ENCODE measurements at places on chromosomes 2 and 18. TPM values are rescaled to one million over a fixed set of nuclear protein-coding genes. Genes with fewer than 3 reads are reported as not detected.

DNA sequence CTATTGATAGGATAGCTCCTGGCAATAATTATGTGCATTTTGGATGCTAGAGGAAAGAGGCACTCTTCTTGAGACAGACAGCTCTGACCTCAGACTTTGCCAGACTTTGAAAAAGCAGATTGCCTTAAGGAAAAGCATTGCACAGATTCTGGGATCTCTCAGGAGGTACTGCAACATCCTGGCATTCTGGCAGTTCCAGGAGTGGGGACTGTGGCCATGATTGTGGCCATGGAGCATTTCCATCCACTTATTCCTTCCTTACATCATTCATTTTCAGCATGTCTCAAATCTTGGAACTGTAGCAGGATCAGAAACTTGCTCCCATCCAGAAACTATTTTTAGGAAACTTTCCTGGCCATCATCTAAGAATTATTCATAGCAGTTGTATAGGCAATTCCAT lies 144.9 kb upstream of the FOSL2 start:
- no peak for DNase-seq

DNA sequence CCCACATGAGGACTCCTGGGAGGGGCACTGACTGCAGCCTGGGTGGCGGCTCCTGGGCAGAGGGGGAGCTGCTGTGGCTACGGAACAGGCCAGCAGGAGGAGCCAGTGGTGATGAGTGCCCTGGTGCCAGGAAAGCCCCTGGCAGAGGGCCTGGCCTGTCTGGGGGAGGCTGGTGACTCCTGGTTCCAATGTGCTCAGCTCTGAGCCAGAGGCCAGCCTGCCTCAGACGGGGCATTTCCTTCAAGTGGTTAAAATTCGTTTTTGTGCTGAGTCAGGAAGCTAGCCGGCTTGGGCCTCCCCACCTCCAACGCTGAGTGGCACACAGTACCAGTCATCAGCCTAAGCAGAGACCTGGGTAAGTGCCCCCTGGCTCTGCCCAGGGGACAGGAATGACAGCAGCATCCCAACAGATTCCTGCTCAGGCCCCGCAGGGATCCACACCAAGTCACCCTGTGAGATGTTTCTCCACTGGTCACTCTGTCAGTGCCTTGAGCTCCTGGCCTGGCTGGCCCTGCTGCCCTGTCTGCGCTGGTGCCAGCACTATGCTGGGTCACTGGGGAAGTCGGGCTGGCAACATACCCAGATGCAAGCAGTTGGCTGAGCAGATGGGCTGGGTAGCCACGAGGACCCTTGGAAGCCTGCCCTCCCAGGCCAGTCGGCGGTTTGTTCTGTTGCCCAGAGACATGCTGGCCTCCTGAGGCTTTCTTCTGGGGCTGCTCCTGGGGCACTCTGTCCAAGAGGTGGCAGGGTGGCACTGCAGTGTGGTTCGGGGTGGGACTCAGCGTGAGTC lies 7.1 kb upstream of the KLF11 start:
- DNase-seq: peak; percentile 49

DNA sequence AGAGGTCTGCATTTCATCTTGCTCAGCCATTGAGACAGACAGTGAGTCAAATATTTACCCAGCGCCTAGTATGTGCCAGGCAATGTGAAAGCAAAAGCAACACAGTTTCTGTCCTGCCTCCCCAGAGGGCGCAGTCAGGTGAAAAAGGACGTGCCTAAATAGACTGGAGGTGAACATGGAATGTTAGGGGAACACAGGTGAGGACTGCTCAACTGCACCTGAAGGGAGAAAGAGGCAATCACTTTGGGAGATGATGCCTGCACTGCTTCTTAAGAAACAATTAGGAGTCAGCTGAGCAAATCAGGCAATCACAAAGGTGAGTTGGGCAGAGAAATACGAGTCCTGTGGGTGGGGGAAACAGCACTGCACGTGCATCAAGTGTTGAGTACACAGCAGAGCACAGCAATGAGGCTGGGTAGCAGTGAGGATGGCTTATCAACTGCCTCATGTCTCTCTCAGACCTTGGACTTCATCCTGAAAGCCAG lies 218.3 kb upstream of the SMAD7 start:
- DNase-seq: no peak

DNA sequence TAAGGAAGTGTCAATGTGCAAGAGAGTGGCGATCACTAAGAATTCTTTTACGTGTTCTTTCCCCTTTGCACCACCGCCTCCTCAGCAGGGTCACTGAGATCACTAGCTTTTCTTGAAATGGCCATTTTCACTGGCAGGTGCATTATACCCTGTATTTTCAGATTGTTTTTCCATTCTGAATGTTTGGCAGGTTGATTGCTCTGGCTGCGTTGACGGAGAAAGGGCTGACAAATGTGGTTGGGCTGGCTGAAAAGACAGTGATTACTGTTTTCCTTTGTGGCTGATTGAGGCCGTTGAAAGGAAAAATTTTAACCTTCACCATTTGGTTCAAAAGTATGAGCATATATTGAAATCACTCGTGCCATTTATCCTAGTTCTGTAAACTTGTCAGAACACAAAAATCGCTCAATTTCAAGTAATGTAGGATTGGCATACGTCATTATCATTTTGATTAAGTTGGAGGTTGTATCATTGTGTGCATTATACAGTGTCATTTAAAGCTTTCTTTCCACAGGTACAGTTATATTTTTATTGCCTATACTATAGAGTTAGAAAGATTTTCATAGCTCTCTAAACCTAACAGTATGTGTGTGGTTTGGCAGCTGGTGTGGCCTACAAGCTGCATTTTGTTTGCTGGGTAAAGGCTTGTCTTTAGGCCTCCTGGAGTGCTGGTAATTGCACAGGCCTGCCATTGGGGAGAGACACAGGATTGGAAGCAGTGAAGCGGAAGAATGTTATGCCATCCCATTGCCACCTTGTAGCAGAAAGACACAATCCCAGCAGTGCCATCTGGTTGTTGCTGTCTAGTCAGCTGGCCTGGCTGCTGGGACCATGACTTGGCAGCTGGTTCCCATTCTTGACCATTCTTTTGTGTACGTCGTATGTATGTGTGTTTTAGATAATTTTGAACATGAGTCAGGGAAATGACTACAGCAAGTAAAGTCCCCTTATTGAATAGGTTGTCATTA lies 36.7 kb downstream of the DYNC1I2 start:
- DNase-seq: no peak

- DNase-seq: no peak
Measured at GRCh38 chr2:163155279-163155883, 316.8 kb upstream of the KCNH7 start.

DNA sequence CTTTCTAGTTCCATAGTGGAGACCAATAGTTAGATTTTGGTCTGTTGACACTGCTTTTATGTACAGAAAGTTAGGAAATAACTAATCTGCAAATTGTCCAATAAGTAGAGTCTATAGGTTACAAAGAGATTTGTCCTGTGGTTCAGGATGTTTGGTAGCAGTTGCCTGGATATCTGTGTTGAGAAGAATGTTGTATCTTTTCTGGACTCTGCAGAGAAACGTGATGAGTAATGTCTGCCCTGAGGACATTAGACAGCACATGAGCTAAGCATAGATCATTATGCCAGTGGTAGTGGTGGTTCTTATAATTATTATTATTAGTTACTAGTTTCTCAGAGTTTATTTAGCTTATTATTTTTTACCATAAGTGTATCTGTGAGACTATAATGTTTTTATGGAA lies 65.8 kb downstream of the ANKRD62 start:
- DNase-seq: no peak

DNA sequence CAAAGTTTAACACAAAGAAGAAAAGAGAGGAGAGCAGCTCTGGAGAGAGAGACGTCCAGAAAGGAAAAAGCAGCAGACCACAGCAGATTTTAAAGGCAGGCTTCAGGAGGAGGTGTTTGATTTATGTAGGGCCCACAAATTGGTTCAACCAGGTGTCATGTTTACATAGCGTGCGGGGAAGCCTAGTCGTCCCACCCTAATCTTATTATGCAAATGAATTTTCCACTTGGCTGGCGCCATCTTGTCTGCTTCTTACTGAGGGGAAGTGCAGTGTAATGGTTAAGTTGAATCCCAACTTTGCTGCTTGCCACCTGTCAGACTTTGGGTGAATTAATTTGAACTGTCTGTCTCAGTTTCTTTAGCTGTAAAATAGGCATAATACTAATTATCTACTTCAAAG lies 282.4 kb upstream of the CYRIA start:
- no peak for DNase-seq

DNA sequence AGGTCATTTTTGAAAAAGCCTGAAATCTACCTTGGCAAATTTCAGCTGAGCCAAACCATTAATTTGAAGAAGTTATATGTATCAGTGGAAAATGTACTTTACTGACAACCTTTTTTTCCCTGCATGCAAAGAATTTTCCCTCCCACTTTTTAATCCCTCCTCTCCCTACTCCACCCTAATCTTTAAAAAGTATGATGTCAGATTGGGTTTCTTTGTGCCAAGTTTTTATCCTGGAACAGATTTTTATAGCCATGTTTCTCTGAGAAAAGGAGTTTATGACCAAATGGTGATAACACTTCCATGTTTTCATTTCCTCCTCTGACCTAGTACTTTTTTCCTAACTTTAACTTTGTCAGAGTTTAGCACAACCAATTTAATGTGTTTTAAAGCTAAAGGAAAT lies 250.3 kb upstream of the FOSL2 start:
- DNase-seq: no peak

DNA sequence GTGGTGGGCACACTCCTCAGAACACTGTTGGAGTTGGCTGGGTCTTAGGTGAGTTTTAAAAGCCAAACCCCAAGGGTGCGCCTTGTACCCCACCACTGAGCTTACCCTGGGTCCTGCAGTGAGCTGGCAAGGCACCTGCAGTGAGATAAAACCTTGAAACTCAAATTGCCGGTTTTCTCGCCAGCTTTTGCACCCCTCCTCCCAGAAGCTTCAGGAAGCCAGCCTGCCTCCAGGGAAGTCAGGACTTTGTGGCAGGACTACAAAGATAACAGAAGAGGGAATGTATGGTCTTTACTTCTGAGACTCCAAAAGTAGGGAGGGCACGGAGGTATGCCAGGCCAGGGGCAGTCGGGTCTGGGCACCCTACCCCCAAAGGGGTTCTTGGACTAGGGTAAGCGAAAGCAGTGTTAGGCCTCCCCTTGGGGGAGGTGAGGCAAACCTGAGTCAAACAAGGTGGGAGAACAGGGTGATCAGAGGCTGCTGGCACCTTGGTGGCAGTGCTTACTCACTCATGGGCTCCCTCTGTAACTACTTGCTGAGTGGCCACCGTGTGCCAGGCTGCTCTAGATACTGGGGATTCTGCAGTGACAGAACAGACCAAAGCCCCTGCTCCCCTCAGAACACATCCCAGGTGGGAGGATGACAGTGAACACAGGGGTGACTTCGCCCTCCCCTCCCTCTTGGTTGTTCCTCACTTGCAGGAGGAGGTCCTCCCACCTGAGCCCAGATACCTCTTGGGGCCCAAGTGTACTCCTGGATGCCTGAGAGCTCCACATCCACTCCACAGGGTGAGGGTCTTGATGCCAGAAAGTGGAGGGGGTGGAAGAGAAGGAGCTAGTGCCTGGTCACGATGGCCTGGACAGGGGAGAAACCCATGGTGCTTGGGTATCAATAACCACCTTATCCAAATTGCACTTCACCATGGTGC lies 69.3 kb upstream of the RGPD5 start:
- DNase-seq: no peak

The SLC4A3 gene
- not detected for total RNA-seq

The POTEI gene
- not detected for total RNA-seq

The MEP1B gene
- total RNA-seq: 0.29 TPM

The TRABD2A gene
- total RNA-seq: 93.7 TPM

The ANKRD62 gene
- total RNA-seq: not detected

The SRD5A2 gene
- not detected for total RNA-seq

Data from T-helper 17 cell (primary cell).